ENCODE measurements at places on chromosomes 2 and 18.
A peak's percentile ranks its signal among the peaks of the same experiment; 100 is the strongest.

DNA sequence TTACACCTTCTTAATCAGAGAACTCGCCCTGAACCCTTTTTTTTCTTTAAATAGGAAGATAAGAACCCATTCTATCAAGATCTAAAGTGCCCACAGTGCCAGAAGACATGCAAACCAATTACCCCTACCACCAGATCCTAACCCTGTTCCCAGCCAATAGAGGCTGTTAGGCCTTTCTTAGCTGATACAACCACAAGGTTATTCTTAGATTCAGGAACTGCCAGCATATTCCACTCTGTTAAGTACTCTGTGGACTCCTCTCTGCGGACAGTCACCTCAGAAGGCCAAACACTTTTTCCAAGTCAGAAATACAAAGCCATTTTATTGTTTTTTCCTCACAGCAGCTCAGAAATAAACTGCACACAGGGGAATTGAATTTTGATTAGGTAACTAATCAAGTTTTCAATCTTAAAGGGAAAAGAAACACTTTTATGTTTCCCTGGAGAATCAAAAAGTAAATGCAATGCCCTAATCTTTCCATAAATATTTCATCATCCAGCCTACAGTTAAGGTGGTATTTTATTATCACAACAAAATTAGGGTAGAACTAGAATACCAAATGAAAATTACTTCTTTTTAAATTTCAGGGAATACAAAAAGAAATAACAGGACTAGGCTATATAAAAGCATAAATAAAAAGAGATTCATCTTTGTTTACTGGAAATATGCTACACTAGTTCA, 111.4 kb downstream of the NBAS start:
- no peak for DNase-seq

DNA sequence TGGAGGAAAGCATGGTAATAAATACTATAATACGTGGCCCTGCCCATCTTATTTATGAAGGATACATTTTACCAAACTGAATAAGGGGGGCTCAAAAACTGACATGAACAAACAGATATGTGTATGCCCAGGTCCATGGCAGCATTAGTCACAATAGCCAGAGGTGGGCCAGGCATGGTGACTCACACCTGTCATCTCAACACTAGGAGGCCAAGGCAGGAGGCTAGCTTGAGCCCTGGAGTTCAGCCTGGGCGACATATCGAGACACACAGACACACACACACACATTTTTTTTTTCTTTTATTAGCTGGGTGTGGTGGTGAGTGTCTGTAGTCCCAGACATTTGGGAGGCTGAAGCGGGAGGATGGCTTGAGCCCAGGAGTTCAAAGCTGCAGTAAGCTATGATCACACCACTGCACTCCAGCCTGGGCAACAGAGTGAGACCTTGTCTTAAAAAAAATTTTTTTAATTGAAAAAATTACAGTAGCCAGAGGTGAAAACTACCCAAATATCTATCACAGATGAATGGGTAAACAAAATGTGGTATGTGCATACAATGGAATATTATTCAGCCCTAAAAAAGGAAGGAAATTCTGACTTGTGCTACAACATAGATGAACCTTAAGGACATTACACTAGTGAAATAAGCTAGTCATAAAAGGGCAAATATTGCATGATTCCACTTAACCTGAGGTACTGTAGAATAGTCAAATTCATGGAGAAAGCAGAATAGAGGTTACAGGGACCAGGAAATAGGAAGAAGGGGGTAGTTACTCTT, 8.0 kb downstream of the ATP8B1 start:
- no peak for DNase-seq

DNA sequence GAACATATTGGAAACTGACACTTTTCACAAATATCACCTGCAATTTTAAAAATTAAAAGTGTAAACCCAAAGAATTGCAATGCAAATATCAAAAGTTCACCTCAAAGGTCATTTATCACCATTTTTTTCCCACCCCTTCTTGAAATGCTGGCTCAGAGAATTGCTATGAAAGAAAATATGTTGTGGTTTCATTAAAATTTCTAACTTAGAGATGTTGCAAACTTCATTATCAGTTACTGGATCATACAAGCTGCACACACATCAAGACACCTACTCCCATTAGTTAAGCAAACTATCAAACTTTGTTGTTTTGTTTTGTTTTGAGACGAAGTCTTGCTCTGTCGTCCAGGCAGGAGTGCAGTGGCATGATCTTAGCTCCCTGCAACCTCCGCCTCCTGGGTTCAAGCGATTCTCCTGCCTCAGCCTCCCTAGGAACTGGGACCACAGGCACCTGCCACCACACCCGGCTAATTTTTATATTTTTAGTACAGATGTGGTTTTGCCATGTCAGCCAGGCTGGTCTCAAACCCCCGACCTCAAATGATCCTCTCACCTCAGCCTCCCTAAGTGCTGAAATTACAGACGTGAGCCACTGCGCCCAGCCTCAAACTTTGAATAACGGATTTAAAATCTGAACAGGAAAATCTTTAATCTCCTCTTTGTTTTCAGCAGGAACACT, 37.0 kb downstream of the STK39 start:
- no peak for DNase-seq

DNA sequence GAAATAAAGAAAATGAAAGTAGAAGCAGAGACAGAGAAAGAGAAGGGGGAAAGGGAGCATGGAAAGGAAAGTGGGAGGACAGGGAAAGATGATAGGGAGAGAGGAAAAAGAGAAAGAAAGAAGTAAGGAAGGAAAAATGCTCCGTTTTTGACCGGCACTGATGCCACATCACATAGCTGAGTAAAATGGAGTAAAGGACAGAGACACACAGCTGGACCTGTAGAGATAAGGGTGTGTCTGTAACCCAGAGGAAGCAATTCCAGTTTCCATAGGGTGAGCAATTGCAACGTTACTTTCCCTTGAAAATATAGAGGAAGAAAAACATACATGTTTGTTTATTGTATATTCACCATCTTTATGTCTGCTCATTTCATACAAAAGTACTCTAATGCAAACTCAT, 1866.9 kb upstream of the PIK3C3 start:
- DNase-seq = no peak

DNA sequence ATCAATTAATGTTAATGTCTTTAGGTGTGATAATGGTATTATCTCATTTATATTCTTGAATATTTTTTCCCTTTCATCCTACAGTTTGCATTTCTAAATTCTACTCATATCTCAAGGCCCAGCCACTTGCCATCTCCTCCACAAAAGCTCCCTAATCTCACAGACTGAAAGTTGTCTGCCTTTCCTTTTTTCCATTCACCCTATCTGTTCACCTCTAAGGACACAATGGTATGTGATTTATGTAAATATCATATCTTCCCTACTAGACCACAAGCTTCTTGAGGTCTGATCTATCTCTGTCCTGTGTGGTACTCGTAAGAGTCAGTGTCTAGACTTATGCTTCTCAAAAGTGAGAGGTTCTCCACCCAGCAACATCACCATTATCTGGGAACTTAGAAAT, 3.9 kb upstream of the SPC25 start:
- DNase-seq = no peak

DNA sequence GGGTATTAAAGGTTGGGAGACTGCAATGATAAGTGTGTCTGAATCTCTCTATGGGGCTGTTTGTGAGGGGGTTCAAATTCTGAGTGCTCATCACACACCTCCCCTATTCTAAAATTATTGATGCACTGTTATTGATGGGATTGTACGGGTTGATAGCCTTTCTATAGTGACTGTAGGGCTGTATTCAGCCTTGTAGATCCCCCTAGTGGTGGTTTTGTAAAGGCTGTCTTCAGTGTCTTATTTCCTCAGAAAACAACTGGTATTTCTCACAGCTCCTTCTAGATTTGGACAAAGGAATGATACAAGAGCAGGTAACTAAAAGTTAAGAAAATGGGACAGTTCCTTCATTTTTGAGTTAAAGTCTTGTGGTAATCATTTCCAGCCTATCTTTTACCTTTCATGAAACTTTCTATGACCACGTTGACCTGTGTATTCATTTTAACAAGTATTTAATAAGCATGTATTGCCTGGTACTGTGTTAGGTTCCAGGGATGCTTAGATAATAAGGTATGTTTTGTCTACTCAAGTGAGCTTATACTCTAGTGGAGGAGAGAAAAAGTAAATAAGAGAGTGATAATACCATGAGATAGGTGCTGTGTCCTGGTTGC, 21.2 kb downstream of the SMAD4 start:
- DNase-seq = no peak

DNA sequence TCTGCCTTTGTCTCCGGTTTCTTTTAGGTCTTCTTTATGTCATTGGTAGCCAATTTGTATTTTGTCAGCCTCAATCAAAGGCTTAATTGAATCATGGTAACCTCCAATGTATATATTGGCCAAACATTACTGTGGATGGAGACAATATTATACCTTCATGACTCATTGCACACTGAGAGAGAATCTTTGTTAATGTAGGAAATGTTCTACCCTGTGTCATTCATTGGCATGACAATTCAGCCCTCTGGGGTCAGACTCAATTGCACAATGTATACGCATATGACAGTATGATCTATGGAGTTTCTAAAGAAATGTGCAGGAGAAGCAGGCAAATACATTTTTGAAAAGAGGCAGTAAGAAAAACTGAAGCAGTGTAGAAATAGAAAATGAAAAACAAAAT, 162.6 kb downstream of the PDE11A start:
- DNase-seq = no peak

- DNase-seq = no peak
Observed at GRCh38 chr2:29502460-29502911, 387.3 kb downstream of the CLIP4 start.

DNA sequence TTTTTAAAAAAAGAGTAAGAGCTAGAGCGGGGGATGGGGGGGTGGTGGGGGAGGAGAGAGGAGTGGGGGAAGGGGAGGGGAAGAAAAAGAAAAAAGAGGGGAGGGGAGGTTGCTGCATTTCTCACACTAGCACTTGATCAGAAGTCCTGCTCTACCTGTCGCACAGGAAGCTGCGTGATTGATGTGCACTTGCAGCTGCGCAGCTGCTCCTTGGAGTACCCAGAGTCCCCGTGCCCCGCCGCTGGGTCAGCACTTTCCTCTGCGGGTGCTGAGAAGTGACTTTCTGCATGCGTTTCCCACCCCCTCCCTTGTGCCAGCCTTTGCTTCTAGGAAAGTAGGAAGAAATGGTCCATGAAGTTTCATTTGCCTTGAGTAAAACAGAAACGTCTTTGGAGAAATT, 297.3 kb downstream of the ETAA1 start:
- no peak for DNase-seq

- DNase-seq = no peak
Observed at GRCh38 chr2:224584785-224585210, 365 bp downstream of the CUL3 start.

- no peak for DNase-seq
Observed at GRCh38 chr2:115036818-115037217, 594.4 kb downstream of the DPP10 start.

GRCh38 chr2:105379741-105380186, 19.1 kb downstream of the FHL2 start:
- DNase-seq = no peak

DNA sequence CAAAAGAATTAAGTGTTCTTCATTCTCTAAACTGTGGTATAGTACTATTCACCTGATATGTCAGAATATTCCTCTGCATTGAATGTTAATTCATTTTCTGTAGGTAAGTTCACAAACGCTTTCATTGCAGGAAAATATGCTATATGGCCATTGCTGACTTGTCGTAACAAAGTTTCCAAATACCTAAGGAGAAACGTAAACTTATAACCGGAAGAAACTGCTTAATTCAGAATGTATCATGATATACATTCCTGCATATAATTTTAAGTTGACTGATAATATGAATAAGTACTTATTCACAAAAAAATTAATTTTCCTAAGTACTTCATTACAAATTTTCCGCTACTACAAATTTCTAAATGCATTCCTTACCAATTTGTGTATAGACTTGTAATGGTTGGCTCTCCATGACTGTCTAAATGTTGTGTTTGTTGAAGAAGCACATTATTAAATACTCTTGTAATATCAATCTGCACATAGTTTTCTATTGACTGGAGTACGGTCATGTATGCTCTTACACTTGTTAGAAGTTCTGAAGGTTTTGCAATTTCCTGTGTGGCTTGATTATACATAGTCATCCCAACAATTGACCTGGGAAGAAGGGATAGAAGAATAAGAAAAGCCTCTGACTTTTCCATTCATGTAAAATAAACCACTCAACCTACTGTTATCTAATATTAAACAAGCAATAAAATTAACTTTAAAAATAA, 85.4 kb downstream of the NCKAP1 start:
- peak; percentile 47 for DNase-seq

DNA sequence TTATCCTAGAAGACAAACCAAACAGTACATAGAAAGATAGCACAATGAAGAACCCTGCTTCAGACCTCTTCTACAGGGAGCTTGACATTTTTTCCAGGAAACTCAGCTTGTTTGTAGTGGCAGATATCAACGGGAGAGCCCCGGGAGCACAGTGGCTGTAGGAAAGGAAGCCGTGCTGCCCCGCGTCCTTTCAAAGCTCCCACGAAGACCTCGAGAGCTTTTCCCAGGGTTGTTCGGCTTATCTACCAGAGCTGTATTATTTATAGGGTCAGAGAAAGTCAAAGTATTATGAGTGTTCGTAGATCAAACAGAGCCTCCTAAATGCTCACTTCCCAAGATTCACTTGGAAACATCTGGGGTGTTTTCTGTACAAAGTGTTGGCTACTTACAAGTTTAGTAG, 167.1 kb upstream of the COPS8 start:
- no peak for DNase-seq

DNA sequence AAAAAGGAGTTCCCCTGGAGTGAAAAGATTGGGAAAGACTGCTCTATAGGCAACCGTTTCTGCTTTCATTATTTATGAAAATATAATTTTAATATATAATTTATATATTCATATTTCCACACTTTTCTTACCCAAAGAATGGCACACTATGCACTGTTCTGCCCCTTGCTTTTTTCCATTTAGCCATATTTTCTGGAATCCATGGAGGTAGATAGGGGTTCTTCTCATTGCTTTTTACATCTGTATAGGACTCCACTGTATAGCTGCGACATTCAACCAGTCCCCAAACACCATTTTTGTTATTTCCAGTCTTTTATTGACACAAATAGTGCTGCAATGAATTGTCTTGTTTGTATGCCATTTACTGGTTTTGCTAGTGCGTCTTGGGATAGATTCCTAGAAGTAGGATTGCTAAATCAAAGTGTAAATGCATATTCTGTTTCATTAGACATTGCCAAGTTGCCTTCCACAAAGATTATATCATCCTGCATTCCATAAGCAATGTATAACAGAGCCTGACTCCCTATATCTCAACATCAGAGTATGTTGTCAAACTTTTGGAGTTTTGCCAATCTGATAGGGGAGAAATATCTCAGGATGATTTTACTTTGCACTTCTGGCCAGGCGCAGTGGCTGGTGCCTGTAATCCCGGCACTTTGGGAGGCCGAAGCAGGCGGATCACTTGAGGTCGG, 26.6 kb upstream of the TCF7L1 start:
- peak; percentile 75 for DNase-seq

GRCh38 chr2:224520064-224520463, 65.1 kb downstream of the CUL3 start:
- peak; percentile 43 for DNase-seq

DNA sequence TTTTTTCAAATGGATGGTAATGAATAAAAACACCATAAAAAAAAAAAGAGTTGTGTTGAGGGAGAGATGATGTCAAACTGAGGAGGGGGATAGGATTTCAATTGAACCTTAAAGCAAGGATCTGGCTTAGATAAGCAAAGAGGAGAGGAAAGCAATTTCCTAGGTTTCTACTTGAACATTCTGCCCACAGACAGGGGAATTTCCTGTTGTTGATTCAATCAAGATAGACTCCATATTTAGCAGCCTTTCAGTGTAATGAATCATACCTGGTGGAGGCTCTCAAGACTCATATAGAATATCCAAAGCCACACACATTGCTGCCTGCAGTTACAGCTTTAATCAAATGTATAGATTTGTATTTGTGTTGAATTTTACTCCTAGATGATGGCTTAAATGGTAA, 294.4 kb upstream of the PIK3C3 start:
- peak; percentile 30 for DNase-seq

Data from non-pigmented ciliary epithelial cell (primary cell).